Tibial nerve (tissue), 4 donors: ENCODE measurements at places on chromosomes 5 and 9. TPM values are rescaled to one million over a fixed set of nuclear protein-coding genes. Genes with fewer than 3 reads are reported as not detected.

The BNC2 gene
- 89.6 TPM for total RNA-seq

The C9orf78 gene
- total RNA-seq: 51.8 TPM

The ZNF483 gene
- total RNA-seq: 12.0 TPM

The ITGA2 gene
- total RNA-seq: 6.1 TPM

The TERT gene
- not detected for total RNA-seq

The MCC gene
- 122 TPM for total RNA-seq

The BTNL8 gene
- not detected for total RNA-seq

DNA sequence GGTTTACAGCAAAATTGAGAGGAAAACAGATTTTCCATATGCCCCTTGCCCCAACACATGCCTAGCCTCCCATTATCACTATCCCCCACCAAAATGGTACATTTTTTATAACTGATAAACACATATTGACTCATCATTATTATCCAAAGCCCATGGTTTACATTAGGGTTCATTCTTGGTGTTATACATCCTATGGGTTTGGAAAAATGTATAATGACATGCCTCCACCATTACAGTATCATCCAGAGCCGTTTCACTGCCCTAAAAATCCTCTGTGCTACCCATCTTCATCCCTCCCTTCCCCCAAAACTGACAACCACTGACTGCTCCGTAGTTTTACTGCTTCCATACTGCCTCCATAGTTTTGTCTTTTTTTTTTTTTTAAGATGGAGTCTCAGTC is 111.1 kb downstream of the ACTL7B start:
- no peaks in the 10 kb centered on the region for H3K27me3 ChIP-seq
- DNase-seq: no peak
- H3K4me3 ChIP-seq: no peak overlapping the region
- H3K4me1 ChIP-seq: no peaks in the 10 kb centered on the region
- H3K27ac ChIP-seq: no peak overlapping the region

DNA sequence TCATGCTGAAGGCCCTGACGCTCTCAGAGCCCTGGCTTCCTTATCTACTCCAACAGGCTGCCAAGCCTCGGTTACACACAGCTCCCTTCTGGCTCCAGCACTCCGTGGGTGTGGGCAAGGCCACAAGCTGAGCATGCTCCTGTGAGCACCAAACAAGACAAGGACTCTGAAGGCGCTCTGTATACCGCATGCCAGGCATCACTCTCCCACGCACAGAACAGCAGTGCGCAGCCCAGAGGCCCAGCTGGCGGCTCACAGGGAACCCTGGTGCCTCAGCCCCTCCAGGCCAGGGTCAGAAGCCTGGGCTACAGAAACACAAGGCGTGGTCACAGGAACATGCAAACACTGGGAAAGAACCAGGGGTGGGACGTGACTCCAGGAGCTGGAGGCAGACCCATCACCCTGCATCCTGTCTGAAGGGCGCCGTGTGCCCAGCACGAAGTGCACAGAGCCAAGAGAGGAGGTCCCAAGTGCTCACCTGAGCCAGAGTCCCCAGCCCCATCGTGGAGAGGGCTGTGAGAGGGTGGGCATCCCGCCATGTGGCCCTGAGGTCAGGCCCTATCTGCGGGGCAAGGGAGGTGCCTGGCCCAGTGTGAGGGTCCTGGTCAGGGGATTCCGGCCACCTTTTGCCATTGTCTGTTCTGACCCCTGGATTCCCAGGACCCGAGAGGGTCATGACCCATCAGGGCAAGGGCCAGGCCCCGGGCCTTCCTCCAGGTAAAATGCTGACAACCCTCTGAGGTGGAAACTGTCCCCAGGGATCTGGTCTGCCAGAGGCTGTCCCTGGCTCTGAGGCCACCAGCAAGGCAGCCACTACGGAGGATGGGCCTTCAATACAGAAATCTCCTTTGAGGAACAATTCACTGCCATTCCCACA is 54.7 kb downstream of the COL23A1 start:
- no peaks in the 10 kb centered on the region for H3K4me1 ChIP-seq
- H3K27me3 ChIP-seq: no peaks in the 10 kb centered on the region
- no peaks in the 10 kb centered on the region for H3K36me3 ChIP-seq
- H3K4me3 ChIP-seq: no peak overlapping the region

DNA sequence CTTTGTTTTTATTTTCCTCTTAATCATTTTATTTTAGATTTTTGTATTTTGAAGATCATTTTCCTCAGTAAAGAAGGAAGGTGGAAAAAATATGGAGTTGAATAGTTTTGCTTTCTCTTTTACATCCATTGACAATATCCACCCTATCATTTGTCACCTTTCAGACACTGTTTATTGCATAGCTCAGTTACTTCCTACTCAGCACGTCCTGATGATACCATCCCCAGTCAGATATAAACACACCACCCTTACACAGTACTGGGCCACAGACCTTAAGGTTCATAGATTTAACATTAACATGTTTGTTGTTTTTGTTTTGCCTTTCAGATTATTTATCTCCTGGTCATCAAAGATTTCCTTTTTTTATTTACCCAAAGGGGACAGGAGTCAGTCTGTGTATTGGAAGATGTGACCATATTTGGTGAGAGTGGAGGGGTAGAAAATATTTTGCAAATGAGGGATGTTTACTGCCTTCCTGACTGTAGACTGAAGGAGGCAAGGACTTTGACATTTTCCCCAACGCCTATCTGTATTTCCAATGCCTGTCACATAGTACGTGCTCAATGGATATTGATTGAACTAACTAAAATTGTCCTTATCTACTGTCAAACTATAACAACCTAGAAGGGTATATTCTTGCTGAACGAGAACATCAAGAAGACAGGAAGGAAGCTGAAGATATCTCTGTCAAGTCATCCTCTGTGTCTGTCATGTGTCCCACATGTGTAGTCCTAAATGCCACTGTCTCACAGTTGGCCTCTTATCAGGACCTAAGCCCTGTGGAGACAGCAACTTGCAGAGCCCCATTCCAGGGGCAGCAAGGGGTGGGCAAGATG is 15.6 kb downstream of the STX17 start:
- no peak overlapping the region for H3K27ac ChIP-seq
- no peaks in the 10 kb centered on the region for H3K4me1 ChIP-seq
- no peak for DNase-seq
- H3K27me3 ChIP-seq: no peaks in the 10 kb centered on the region

DNA sequence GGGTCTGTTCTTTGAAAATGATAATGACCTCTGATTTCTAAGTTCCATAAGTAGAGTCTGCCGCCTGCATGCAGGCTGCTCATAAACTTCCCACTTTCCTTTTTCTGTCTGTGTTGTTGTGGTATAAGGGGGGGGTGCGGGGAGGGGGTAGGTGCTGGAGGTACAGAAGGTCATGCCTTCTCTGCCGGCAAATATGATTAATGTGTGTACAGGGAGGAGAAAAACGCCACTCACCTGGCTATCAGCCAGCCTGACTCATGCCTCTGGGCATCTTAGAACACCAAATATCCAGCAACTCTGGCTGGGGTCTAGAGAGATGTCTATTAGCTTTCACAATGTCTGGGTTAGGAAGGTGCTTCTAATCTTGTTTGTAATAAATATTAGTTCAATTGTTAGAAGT is 128.3 kb downstream of the EFNA5 start:
- H3K27ac ChIP-seq: peak overlapping the region; percentile 67
- peaks cover 41% of the 10 kb centered on the region for H3K4me1 ChIP-seq
- peak; percentile 80 for DNase-seq
- peak overlapping the region; percentile 1 for H3K4me3 ChIP-seq

DNA sequence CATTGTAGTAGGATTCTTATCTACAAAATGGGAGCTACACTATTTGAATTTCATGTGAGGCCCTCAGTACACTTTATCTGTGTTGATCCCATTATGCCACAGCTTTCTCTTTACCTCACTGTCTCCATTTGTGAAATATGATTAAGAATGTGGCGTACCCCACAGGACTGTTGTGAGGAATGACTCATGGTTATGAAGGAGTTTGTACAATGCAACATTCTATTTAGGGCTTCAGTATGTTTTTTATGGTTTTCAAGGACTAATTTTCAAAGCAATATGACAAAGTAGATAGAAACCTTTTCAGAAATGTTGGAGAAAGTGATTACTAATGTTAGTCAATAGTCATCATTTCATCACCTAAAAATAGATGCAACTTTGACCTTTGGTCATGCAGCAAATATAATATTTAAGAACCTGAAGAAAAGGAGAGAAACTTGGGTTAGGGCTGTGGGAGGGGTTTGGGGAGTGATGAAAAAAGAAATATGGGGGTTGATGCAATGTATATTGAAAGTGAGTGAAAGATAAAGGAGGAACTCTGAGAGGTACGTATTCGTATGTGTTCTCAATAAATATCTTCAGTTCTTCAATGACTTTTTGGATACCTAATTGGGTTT is 53.7 kb upstream of the PIP5K1B start:
- no peaks in the 10 kb centered on the region for H3K4me1 ChIP-seq
- H3K36me3 ChIP-seq: no peaks in the 10 kb centered on the region
- H3K27ac ChIP-seq: no peak overlapping the region
- no peaks in the 10 kb centered on the region for H3K27me3 ChIP-seq
- H3K4me3 ChIP-seq: no peak overlapping the region

- no peaks in the 10 kb centered on the region for H3K4me1 ChIP-seq
- H3K27ac ChIP-seq: no peak overlapping the region
These were observed 690.9 kb upstream of the CDH18 start for GRCh38 chr5:20678814-20679298.

GRCh38 chr9:133135146-133135745 is 14.2 kb upstream of the RALGDS start:
- no peak overlapping the region for H3K4me3 ChIP-seq
- H3K27ac ChIP-seq: peak overlapping the region; percentile 76
- H3K27me3 ChIP-seq: no peaks in the 10 kb centered on the region

GRCh38 chr9:87086221-87086818 is 139.0 kb upstream of the GAS1 start:
- H3K4me1 ChIP-seq: peaks cover 6% of the 10 kb centered on the region
- no peak overlapping the region for H3K4me3 ChIP-seq
- no peaks in the 10 kb centered on the region for H3K27me3 ChIP-seq
- no peak for DNase-seq

GRCh38 chr5:97019435-97020117 is 83.7 kb downstream of the LNPEP start:
- H3K27me3 ChIP-seq: no peaks in the 10 kb centered on the region
- no peak overlapping the region for H3K27ac ChIP-seq
- no peaks in the 10 kb centered on the region for H3K4me1 ChIP-seq
- DNase-seq: no peak

GRCh38 chr9:88041447-88041846 is 67.1 kb upstream of the CDK20 start:
- H3K4me3 ChIP-seq: no peak overlapping the region
- no peaks in the 10 kb centered on the region for H3K36me3 ChIP-seq
- H3K4me1 ChIP-seq: no peaks in the 10 kb centered on the region

GRCh38 chr5:160524827-160525226 is 103.2 kb downstream of the PTTG1 start:
- no peaks in the 10 kb centered on the region for H3K4me1 ChIP-seq
- H3K27ac ChIP-seq: no peak overlapping the region
- H3K27me3 ChIP-seq: no peaks in the 10 kb centered on the region

DNA sequence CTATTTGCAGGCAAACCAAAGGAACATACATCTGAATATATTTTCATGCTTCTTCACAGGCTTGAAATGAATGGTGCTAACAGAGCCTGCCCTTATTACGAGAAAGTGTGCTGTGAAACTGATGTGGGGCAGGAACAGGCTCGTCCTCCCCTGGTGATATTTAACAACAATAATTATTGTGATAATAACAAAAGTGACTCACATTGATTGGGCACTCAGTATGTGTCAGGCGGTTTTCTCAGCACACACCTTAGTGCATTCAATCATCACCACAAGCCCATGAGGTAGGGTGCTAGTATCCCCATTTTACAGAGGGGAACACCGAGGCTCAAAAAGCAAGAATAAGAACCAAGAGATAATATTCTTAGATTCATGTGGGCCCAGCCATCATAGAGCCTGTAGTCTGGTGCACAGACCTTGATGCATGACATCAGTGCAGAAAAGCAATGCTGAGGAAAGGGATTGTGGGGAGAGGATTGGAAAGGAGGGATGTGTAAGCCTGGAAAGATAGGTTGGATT is 18.1 kb upstream of the BOD1 start:
- no peaks in the 10 kb centered on the region for H3K36me3 ChIP-seq
- H3K27ac ChIP-seq: no peak overlapping the region
- H3K4me3 ChIP-seq: no peak overlapping the region
- no peaks in the 10 kb centered on the region for H3K4me1 ChIP-seq
- DNase-seq: no peak

- no peak for DNase-seq
- no peaks in the 10 kb centered on the region for H3K27me3 ChIP-seq
- H3K4me1 ChIP-seq: no peaks in the 10 kb centered on the region
- no peaks in the 10 kb centered on the region for H3K36me3 ChIP-seq
These were observed 629.5 kb downstream of the KCTD16 start for GRCh38 chr5:144800169-144800568.

DNA sequence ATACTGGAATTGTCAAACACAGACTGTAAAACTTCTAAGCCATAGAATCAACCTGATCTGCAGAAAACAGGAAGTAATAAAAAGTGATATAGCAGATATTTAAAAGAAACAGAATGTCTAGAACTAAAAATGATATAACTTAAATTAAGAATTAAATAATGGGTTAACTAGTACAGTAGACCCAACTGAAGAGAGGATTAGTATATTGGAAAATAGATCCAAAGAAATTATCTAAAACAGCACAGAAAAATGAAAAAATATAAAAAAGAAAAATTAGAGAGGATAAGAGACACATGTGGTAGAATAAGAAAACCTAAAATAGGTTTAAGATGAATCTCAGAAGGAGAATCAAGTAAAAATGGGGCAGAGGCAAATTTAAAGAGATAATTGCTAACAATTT is 219.9 kb downstream of the SEMA6A start:
- H3K27me3 ChIP-seq: no peaks in the 10 kb centered on the region
- DNase-seq: no peak
- no peak overlapping the region for H3K4me3 ChIP-seq
- no peak overlapping the region for H3K27ac ChIP-seq
- H3K4me1 ChIP-seq: no peaks in the 10 kb centered on the region
- no peaks in the 10 kb centered on the region for H3K36me3 ChIP-seq

GRCh38 chr5:143210576-143210975 is 192.9 kb downstream of the NR3C1 start:
- H3K36me3 ChIP-seq: no peaks in the 10 kb centered on the region
- H3K27ac ChIP-seq: no peak overlapping the region
- H3K27me3 ChIP-seq: no peaks in the 10 kb centered on the region
- no peak for DNase-seq
- no peaks in the 10 kb centered on the region for H3K4me1 ChIP-seq
- no peak overlapping the region for H3K4me3 ChIP-seq

GRCh38 chr5:73673161-73673591 is 47.2 kb downstream of the ARHGEF28 start:
- no peaks in the 10 kb centered on the region for H3K36me3 ChIP-seq
- peaks cover 29% of the 10 kb centered on the region for H3K4me1 ChIP-seq
- no peak for DNase-seq
- H3K4me3 ChIP-seq: no peak overlapping the region
- H3K27ac ChIP-seq: peak overlapping the region; percentile 26
- no peaks in the 10 kb centered on the region for H3K27me3 ChIP-seq

DNA sequence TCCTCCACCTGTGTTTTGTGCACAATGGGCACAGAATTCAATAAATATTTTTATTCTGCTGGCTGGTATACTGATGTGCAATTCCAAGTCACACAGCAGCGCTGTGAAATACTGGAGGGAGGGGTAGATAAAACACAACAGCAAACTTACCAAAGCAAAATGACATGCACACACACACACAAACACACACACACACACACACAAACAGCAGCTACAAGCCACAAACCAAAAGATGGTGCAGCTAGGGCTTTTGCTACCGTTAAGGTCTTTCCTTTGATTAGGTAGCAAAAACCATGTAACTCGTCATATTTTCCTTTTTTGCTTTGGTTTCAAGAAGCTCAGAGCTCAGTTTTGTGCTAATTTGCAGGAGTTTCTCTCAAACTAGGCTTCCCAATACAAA is 1.8 kb upstream of the TBCA start:
- no peak for DNase-seq
- H3K4me1 ChIP-seq: peaks cover 16% of the 10 kb centered on the region
- no peak overlapping the region for H3K27ac ChIP-seq
- no peak overlapping the region for H3K4me3 ChIP-seq
- no peaks in the 10 kb centered on the region for H3K36me3 ChIP-seq
